ENCODE measurements at places on chromosomes 11 and 22.

- peak; percentile 48 for DNase-seq
Observed at GRCh38 chr22:42747701-42748513, 27.2 kb upstream of the A4GALT start.

- DNase-seq: no peak
Observed at GRCh38 chr11:115745610-115746512, 241.6 kb upstream of the CADM1 start.

DNA sequence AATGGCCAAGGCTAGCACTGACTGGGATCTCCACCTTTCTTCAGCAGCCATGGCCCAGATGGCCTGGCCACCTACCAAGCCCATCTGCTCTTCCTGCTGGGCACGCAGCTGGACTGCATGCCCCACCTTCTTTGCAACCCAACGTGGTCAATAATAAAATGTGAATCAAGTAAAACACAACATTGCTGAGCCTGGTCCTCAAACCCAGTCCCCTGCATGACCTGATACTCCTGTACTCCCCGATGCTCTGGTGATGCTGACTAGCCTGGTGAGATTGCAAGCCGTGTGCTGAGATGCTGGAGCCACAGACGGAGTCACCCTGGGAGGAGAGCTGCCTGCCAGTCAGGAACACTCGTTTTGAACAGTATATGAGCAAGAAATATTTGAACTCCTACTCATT is 34.0 kb downstream of the PARVG start:
- DNase-seq: no peak

- no peak for DNase-seq
Observed at GRCh38 chr22:30238136-30238535, 8.4 kb downstream of the LIF start.

GRCh38 chr11:73019996-73020395 is 122.1 kb downstream of the FCHSD2 start:
- DNase-seq: no peak

DNA sequence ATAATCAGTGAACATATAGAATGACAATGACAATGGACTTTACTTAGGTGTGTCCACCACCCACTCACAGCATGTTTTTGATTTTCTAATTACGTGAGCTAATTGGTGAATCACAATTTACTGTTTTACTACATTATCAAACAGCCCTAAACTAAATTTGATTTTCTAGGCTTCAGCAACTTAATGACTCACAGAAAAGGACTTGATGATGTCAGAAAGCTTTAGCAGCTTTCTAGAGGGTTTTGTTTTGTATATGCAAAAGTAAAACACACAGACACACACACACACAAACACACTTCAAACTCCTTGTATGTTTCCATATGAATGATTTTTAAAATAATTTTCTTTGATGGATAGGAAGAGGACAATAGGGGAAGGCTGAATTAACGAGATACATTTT is 878.6 kb upstream of the CCDC90B start:
- no peak for DNase-seq

GRCh38 chr11:11010624-11011127 is 152.8 kb upstream of the ZBED5 start:
- no peak for DNase-seq

- peak; percentile 50 for DNase-seq
Observed at GRCh38 chr22:32354360-32355351, 3.0 kb upstream of the RFPL3 start.

- DNase-seq: peak; percentile 70
Observed at GRCh38 chr22:50581950-50582492, 628 bp downstream of the CHKB start.

- DNase-seq: no peak
Observed at GRCh38 chr11:100759856-100760255, 72.8 kb downstream of the ARHGAP42 start.

DNA sequence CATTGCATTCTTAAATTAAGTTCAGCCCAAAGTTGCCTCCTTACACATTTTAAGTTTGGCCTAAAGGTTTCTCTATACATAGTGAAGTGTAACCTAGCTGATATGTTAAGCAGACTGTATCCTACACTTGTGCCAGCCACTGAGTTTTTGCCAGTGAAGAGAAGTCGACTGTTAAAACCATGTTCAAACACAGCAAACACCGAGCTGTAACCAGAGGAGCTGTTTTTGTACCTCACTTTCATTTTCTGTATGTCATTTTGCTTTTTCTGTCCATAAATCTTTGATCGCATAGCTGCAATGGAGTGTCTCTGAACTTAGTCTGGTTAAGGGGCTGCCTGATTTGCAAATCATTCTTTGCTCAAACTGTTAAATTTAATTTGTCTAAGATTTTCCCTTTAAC is 403.7 kb downstream of the LUZP2 start:
- DNase-seq: no peak

- DNase-seq: no peak
Observed at GRCh38 chr11:15645201-15645600, 530.5 kb downstream of the INSC start.

DNA sequence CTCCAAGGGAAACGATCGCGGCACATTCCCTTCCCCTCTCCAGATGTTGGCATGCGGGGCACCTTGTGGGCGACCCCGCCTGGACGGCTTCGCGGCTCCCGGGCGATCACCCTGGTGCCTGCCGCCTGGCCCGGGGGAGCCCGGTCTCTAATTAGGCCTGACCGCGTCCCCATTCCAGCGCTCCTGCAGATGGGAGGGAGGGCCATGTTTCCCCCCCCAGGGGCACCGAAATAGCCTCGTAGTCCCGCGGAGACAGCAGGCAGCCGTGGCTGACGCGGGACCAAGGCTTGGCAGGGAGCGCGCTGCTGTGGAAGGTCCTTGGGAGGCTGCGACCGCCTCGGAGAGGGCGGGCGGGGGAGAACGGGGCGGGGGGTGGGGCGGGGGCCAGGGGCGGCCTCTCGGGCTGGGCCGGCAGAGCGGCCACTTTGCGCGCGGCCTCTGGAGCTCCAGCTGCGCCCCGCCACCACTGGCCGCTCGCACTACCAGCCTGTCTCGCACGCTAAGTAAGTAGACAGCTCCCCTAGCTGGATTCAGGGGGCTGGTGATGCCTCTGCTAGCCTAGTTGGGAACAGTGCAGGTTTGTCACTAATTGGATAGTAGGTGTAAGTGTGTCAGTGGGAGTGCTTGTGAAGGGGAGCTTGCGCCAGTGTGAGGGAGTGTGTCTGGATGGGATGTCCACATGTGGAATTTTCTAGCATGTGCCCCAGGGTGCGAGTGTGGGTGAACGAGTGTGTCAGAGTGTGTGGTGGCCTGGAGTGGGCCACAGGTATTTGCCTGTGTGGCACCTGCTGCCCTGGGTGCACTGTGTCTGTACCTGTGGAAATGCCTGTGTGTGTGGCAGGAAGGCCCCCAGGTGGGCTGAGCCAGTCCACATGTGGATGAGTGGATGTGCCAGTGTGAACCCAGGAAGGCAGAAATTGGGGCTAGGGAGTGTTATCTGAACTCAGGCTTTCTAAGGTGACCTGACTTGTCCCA is at the start of gene INSC:
INSC (plus strand) TSS at position 423 of the 975 bp plus-strand sequence. CDS start 34,252 bp downstream, outside the sequence.
- DNase-seq: no peak

GRCh38 chr11:68081691-68082090 is 39.5 kb downstream of the CHKA start:
- no peak for DNase-seq

DNA sequence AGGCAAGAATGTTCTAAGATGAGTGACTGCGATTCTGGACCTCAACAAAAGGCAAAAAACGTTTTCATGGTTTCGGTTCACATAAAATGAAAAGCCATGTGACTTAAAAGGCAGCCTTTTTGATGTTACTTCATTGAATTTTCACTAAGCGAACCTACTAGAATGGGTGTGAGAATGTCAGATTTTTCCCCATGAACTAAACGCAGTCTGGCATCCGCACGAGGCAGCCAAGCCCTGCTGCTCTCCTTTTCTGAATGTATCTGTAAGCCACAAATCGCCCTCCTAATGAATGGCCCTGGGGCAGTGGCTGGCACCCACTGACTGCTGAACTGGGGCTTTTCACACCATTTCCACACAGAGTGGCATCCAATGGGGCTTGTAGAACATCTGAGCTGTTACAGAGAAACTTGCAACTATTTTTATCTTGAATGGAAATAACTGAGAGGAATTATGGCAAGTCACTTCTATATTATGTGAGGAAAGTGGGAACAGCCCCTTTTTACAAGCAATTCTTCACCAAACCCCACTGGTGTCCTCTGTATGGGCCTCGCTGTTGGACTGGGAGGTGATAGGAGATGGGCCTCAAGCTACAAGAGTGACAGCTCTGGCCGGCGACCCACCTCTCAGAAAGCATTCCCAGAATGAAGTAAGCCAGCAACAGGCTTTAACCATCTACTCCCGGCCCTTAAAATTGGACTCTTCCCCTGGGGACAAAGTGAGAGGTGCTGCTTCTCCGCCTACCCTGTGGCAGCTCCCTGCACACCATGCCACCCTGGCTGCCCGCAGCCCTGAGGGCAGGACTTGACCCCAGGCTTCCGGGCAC is 29.4 kb downstream of the PPP2R1B start:
- DNase-seq: no peak

- DNase-seq: no peak
Observed at GRCh38 chr22:45631140-45631840, 40.3 kb upstream of the ATXN10 start.

DNA sequence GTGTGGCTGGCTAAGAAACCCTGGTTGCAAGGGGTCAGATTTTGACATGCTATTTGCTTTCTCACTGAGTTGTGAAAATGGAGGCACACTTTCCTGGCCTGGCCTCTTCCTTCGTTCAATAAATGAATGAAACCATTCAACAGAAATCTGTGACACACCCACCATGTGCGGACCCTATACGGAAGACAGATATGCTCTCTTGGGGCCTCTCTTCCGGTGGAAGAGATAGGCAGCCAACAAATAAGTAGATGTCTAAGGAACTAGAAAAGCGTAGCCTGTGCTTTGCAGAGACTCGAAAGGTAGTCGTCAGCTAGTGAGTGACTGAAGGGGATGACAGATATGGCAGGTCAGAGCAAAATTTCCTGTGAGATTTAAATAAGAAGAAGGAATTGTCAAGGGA is 5.3 kb downstream of the KCNQ1OT1 start:
- DNase-seq: no peak

GRCh38 chr11:88179141-88179540 is 3.9 kb upstream of the RAB38 start:
- DNase-seq: no peak

DNA sequence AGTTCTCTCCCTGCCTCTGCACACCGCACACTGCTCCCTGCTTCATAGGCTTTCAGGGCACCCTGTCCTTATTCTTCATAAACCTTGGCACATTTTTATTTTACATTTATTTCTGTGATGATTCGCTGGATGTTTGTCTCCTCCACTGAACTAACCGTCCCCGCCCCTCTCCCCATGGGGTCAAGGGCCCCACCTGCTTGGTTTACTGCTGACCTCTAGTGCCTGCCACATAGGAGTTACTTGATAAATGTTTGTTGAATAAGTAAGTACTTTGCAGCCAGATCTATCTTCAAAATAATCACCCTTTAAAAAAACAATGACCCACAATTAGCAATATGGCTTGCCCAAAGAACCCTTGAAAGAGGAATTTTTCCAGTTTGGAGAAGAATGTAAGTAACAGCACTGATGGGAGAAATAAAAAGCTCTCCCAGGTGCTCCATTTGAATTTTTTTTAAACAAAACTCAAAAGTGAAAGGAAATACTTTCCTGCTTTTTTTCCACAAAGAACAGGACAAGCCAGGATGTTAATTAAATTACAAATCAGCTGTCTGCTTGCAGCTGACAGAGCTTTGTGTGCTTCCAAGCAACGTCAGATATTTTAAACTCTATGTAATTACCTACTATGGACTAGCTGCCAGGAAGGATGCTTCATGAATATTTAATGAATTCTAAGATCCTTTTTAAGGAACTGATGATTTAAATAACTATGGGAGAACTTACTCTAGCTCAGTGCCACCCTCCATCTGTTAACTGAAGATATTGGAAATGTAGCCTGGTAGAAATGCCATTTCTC is 1083.6 kb downstream of the DLG2 start:
- DNase-seq: no peak

DNA sequence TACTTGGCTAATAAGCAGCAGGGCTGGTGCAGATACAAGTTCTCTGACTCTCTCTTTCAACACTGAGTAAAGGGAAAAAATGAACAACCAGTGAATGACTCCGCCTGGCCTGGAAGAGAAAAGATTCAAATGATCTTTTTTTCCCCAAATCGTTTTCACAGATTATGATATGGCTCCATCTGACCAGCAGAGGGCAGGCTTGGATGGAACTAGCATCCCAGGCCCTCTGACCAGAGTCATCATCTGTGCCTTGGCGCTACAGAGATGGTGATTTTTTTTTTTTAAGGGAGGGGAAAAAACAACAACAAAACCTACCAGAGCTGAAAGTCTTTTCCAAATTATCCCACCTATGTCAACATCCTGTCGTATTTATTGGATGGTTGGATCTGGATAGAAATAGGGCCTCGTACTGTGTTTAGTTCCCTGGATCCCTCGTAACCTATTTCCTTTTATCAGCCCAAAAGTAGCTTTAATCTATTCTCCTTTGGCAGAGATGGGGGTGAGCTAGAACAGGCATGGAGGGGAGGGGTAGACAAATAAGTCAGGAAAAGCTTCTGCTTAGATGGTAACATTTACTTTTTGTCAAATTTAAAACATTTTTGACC is 69.7 kb downstream of the PRSS23 start:
- peak; percentile 89 for DNase-seq

DNA sequence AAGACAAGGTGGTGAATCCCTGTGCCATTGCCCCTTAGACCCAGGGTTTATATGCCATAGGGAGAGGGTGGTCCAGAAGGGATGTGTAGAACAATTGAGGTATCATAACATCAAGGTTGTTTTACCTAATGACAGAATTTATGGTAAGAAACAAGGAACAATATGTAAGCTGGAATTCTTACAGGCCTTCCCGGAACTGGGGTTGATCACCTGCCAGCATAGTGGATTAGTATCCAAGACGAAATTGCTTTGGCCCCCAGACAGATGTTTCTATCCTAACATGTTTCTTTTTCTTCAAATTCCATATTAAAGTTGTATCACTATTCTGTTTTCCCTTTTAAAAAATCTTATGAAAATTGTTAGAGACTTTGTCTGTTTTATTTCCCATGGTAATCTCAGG is 343.8 kb upstream of the ANO3 start:
- DNase-seq: no peak

DNA sequence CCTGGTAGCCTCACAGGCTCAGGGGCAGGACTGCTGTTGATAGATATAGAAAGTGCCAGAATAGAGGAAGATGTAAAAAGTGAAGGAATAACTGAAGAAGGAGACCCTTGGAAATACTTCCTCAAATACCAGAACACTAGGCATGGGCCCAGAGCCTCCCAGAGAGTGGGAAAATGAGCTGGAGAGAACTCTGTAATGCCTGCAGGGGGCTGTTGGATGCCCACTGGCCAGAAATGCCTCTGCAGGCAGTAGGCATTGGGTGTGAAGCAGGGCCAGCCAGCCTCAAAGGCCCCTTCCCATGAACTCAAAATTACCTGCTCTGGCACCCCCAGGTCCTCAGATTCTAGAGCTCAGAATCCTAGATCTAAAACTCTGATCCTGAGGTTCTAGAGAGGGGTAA is 15.1 kb downstream of the P2RY2 start:
- no peak for DNase-seq

Measured in Karpas-422 (cell line).